ENCODE measurements at places on chromosomes 2 and 18. TPM values are rescaled to one million over a fixed set of nuclear protein-coding genes. Genes with fewer than 3 reads are reported as not detected.

Gene FBXO41
- 1.4 TPM for total RNA-seq

Gene SKOR2
- total RNA-seq, result not detected

Gene NYAP2
- not detected for total RNA-seq

Gene DOK6
- total RNA-seq, result 0.66 TPM

Gene TUBA3D
- total RNA-seq, result not detected

Gene CDH2
- total RNA-seq, result 121 TPM

Measured in placental pericyte (primary cell).